ENCODE measurements at places on chromosomes 12 and 14.

- no peak for DNase-seq
Measured at GRCh38 chr12:1908758-1909157, 9.7 kb downstream of the CACNA2D4 start.

DNA sequence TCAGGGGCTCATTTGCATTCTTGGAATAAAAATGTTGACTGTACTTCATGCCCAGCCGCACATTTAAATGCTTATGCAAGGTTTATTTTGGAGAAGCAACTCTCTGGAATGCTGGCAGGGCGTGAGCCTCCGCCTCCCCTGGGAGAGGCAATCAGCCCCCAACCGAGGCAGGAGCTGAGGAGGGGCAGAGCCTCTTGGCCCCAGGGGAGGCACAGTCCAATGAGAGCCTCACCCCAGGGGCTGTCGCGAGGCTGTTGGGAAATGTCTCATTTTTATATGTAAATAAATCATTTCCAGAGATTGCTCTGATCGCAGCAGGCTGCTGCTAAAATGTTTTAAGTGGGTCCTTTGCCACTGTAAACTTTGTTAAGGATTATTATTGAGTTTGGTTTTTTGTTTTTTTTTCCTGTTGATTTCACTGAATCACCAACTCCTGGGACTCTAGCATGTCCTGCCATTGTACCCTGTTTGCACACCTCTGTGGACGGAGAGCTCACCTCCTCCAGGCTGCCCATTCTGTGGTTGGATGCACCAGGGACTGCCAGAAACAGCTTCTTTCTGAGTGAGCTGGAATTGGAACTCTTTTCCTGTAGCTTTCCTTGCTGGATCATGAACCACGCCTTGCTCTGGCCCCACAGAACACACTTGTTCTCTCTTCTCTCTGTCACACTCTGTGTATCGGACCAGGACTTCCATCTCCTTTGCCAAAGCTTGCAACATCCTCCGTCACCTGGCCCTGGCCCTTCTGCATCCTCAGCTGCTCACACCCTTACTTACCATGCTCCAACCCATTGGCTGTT is 46.9 kb upstream of the FAM181A start:
- DNase-seq, result no peak

- no peak for DNase-seq
Measured at GRCh38 chr12:74889563-74890236, 319.9 kb downstream of the KCNC2 start.

GRCh38 chr14:78075033-78075432 is 95.1 kb upstream of the NRXN3 start:
- DNase-seq, result no peak

- no peak for DNase-seq
Measured at GRCh38 chr12:28369483-28369882, 179.2 kb downstream of the CCDC91 start.

- DNase-seq, result no peak
Measured at GRCh38 chr12:128991716-128992115, 138.4 kb downstream of the GLT1D1 start.

- no peak for DNase-seq
Measured at GRCh38 chr12:41436076-41436475, 248.0 kb downstream of the PDZRN4 start.

GRCh38 chr14:74963178-74963704 is 7.8 kb upstream of the PGF start:
- DNase-seq, result no peak

- DNase-seq, result no peak
Measured at GRCh38 chr12:12704593-12705230, 8.7 kb upstream of the GPR19 start.

- DNase-seq, result no peak
Measured at GRCh38 chr14:89325299-89325883, 91.6 kb downstream of the FOXN3 start.

DNA sequence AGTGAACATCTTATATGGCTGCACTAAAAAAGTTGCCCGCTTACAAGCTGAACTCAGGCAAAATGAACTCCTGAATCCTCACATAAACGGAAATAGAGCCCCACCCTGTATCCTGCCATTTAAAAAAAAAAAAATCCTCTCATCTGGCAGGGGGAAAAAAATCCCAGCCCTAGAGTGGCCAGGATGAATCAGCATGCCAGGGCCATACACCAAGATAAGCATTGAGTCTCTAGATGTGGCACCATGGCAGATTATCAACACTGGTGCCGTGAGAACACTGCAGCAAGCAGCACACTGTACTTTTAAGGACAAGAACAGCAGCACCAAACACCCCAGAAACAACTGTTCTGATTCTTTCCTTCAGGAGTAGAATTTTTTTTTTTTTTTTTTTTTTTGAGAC is 65.5 kb downstream of the RASSF3 start:
- no peak for DNase-seq
